Ureter (tissue), 1 donor: ENCODE measurements at places on chromosomes 4 and X. TPM values are rescaled to one million over a fixed set of nuclear protein-coding genes. Genes with fewer than 3 reads are reported as not detected.

GRCh38 chr4:36823199-36823967 is 421.2 kb upstream of the NWD2 start:
- no peak for DNase-seq

DNA sequence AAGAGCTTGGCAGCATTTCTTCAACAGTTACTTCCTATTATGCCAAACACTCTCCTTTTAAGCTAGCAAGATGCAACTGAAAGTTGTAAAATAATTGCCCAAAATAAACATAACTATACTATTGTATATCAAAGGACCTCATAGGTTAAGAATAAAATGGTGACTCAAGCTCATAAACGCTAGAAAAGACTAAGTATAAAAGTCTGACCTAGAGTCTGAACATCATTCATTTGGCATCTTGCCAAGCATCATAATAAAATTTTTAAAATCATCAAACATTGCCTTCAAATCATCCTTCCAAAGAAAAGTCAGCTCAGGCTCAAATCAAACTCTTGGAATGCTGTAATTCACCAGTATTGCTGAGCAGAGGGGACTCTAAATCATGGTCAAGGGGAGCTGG is 281.2 kb downstream of the QDPR start:
- DNase-seq, result no peak

Gene USP17L12
- total RNA-seq, result not detected

DNA sequence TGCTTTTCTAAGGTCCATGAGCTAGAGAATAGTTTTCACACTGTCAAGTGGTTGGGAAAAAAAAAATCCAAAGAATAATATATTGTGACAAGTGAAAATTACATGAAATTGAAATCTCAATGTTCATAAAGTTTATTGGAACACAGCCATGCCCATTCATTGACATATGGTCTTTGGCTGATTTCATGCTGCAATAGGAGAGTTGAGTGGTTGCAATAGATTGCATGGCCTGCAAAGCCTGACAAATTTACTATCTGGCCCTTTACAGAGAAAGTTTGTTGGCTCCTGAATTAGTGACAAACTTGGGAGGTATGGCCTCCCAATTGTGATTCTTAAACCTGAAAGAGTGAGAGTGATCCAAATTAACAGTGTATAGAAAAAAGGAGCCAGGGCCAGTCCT is 115.5 kb upstream of the FAM9C start:
- DNase-seq, result no peak

DNA sequence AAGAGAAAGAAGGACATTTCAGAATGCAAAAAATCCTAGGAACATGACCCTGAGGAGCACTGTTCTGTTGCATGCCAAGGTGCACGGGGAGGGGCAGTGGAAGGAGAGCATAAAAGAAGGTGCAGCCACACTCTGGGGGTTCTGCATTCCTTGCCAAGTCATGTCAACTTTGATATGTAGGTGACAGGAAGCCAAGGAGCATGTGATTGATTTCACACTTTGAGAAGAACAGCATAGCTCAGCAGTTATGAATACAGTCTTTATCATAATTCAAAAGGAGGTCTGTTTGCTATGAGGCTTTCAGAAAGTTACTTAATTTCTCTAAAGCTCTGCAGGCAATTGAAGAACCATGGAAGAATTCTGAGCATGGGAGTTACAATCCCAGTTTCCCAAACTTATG is 50.6 kb downstream of the SCFD2 start:
- no peak for DNase-seq

DNA sequence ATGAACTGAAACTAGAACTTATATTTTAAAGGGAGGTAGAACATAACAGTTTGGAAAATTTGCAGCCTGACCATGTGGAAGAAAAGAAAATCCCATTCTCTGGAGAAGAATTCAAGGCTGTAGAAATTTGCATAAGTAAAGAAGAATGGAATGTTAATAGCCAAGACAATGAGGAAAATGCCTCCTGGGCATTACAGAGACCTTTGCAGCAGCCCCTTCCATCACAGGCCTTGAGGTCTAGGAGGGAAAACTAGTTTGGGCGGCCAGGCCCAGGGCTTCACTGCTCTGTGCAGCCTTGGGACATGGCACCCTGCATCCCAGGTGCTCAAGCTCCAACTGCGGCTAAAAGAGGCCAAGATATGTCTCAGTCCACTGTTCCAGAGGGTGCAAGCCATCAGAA is 1506.8 kb downstream of the PCDH18 start:
- DNase-seq, result no peak

Gene BBS12
- total RNA-seq, result 3.0 TPM

- DNase-seq, result no peak
Measured at GRCh38 chrX:56499372-56499771, 64.1 kb upstream of the UBQLN2 start.

- no peak for DNase-seq
Measured at GRCh38 chrX:136652822-136653723, 5.1 kb downstream of the CD40LG start.

GRCh38 chr4:7703688-7704087 is 236.0 kb downstream of the AFAP1 start:
- no peak for DNase-seq

DNA sequence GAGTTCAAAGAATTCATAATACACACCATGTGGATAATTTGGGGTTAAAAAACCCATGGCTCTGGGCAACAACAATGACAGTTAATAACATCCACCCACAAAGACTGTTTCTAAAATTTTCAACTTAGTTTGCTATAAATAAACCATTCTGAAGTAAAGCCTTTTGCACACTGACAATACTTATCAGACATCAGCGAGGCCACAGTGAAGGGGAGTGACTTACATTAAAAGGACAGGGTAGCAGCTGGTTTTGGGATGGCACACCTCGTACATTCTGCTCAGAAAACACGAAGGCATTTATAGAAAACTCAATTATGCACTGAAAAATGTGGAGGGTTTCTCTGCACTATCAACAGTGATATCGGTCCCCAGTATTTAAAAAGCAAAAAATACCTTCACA is 4.9 kb upstream of the ASB11 start:
- DNase-seq, result no peak

Gene VSIG4
- total RNA-seq, result 23.4 TPM

- DNase-seq, result no peak
Measured at GRCh38 chr4:101174679-101175345, 172.5 kb downstream of the PPP3CA start.

DNA sequence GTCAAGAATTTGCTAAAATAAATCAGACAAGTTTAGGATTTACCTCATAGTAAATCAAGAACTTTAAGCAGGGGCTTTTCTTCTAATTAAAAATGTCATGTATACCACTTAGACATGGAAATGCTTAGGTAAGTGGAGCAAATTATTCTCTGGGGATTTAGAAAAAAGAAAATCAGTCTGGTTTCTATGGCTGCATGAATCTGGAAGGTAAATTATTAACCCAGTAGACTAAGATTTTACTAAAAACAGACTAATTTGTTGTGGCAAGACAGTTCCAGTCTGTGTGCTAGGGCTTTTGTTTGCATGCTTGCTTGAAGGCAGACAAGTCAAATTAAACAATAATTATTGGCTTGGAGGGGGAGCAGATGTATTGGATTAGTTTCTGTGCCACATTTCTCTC is 140.6 kb downstream of the TBL1X start:
- no peak for DNase-seq

Gene NUDT6
- 9.2 TPM for total RNA-seq

DNA sequence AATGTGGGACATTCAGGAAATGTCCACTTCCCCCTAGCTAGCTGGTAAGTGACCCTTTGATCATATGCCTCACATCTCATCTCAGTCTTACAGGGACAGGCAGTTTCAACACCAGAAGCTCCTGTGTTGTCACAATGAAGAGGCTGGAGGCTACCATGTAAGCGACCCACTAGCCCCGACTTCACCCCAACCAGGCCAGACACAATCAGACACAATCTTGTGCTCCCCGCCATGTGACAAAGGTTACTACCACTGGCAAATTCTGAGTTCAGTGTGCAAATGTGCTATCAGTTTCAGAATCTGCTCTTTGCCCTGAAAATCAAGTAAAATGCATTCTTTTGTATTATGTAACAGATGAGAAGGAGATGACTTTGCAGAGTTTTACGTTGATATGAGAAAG is 56.9 kb upstream of the STS start:
- DNase-seq, result no peak

GRCh38 chr4:101192244-101192643 is 155.1 kb downstream of the PPP3CA start:
- DNase-seq, result no peak

GRCh38 chrX:43333543-43333942 is 322.6 kb upstream of the MAOA start:
- no peak for DNase-seq

Gene DKK2
- 4.4 TPM for total RNA-seq

DNA sequence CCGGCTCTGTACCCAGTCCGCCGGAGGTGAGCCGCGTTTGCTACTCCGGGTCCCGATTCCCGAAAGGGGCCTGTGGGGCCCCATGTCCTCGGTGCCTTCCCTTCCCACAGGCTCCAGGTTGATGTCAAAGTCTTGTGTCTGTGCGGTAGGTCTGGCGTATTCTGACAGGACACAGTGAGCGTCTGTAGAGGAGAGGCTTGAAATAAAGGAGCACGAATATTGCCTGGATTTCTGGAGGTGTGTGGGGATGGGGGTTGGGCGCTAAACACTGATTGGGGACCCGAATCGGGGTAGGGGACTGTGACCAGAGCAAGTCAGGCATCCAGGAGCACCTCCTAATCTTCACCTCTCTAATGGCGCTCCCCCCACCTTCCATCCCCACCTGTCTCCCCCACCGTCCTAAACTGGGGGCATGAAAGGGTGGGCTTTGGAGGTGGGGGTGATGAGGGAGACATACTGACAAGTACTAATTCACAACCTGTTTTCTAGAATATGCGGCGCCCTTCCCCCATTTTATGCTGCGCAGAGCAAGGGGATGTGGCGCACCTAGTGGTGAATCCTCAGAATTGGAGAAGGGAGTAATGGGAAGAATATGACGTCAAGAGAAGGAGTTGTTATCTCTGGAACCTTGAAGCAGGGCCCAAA is 855 bp downstream of the GPRASP2 start:
- peak; percentile 63 for DNase-seq

DNA sequence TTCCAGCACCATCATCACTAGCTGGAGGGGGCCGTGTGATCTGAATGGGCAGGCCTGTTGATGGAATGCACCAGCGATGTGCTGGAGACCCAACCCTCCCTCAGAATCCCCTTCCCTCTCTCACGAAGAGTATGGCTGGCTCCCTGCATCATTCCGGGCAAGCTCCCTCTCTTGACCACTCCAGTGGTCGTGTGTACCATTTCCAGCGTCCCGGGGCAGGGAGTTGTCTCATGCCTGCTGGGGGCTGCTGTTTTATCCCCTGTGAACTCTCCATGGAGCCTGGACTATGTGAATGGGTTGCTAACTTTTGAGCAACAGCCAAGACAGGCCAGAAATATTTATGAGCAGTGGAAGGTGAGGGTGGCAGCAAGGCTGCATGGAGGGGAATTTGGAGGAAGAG is 8.1 kb downstream of the CSAG1 start:
- DNase-seq, result no peak

Gene AREG
- total RNA-seq, result 7.4 TPM

DNA sequence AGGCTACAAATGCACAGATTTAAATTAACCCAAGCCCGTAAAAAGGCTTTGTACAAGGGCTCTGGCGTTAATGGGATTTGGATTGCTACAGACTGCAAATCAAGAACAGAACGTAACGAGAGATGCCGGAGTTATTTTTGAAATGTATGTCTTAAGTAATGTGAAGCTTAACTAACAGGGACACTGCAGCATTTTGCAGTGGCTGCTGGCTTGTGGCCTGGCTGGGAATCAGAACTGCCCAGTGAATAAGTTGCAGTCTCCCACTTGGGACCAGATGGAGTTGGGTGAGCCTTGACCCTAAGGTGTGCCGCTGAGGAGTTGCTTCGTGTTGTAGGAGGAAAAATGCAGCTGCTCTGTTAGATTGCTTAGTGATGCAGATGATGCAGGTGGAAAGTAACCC is 318.4 kb downstream of the DHX15 start:
- no peak for DNase-seq

DNA sequence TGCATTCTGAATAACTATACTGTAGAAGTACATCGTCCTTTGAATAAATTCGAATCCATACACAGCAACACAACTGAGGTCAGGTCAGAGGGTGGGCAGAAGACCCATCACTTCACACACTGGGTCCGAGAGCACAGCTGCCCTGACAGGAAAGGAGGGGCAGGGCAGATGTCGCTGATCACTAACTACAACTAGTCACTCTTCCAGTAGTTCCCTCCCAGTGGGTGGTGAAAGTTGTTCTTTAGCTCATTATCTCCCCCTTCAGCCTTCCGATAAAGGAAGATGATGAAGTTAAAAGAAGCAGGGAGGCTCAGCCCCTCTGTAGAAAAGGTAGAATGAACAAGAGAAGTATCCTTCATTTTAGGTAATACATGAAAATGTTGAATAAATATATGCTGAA is 278.9 kb downstream of the INPP4B start:
- DNase-seq, result no peak

Gene SLIT2
- total RNA-seq, result 38.1 TPM

DNA sequence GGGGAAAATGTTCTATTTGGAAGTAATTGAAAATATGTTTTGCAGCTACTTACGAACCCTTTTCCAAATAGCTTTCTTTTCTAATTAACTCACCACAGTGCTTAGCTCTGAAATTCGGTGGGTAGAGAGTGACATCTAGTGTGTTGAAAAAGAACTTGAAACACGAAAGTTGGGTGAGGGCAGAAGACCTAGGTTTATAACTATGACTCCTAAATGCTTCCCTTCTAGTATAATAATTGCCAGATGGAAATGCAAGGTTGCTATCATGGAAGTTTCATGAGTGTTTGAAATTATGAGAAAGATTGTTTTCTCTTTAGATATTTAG is 77.3 kb upstream of the NOCT start:
- DNase-seq, result no peak

Gene RASSF6
- total RNA-seq, result 41.7 TPM

GRCh38 chr4:99315839-99316238 is 5.4 kb downstream of the ADH1B start:
- DNase-seq, result no peak

Gene RBM46
- not detected for total RNA-seq
